ENCODE measurements at places on chromosomes 13 and 19.

- DNase-seq = no peak
Measured at GRCh38 chr19:49491804-49492572, 4.2 kb upstream of the RPS11 start.

DNA sequence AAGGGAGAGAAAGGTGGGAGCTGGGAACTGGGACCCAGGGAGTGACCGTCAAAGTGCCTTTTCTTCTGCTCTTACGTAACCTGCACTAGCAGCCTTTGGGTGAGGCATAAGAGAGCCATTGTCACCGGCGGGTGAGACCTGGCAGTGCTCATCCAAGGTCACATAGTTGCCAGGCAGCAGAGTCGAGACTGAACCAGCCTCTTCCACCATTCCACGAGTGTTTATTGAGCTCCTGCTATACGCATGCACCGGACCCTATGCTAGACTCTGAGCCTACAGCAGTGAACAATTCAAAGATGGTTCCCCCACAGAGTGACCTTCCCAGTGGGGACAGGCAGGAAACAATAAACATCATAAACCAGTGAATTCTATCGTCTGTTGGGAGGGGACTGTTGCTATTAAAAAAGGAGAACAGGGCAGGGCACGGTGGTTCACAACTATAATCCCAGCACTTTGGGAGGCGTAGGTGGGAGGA, 18.6 kb upstream of the STRN4 start:
- DNase-seq = peak; percentile 11

DNA sequence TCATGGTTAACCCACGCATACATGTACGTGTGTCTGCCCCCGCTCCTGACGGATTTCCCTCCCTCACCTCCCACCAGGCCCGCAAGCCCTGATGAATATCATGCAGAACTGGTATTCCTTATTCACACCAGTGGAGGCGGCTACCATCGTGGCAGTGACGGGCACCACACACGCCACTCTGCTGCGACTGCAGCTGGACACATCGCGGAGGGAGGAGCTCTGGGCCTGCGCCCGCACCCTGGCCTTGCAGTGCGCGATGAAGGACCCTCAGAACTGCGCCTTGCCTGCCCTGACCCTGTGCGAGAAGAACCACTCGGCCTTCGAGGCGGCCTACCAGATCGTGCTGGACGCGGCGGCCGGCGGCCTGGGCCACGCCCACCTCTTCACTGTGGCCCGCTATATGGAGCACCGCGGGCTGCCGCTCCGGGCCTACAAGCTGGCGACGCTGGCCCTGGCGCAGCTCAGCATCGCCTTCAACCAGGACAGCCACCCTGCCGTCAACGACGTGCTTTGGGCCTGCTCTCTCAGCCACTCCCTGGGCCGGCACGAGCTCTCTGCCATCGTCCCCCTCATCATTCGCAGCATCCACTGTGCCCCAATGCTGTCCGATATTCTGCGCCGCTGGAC, 35.0 kb downstream of the ZSWIM4 start:
- no peak for DNase-seq

DNA sequence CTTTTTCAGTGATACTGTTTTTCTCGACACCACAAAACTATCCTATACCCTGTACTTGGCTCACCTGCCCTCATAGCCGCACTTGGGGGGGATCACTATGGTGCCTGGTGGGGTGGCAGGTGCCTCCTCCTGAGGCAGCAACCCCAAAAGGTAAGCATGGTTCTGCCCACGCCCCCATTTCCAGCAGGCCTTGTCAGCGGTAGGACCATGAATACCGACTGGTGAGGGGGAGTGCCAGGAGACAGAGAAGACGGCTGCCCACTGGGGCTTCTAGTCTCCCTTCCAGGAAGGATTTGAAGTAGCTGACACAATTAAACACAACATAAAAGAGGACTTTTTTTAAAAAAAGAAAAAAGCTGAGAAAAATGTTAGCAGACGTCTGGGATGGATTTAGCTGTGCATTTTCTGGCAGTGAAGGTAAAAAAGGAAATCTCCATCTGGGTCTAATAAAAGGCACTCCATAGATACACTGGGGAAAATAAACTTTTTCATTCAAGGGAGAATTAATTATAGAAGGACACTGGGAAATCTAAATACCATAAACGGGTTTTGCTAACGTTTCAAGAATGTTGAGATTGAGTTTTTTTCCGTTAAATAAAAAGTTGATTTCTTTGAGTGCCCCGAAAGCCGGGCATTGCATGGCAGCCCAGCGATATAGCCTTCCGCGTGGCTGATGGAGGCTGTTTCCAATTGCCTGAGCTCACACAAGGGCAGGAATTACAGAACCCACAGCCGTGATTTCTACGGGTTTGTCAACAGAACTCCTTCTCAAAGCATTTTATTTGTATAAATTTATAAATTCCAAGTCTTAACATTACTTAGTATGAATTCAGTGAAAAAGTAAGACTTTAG, 45.1 kb downstream of the ATP11A start:
- DNase-seq = no peak

- DNase-seq = no peak
Measured at GRCh38 chr13:41651413-41652058, 194.2 kb downstream of the RGCC start.

DNA sequence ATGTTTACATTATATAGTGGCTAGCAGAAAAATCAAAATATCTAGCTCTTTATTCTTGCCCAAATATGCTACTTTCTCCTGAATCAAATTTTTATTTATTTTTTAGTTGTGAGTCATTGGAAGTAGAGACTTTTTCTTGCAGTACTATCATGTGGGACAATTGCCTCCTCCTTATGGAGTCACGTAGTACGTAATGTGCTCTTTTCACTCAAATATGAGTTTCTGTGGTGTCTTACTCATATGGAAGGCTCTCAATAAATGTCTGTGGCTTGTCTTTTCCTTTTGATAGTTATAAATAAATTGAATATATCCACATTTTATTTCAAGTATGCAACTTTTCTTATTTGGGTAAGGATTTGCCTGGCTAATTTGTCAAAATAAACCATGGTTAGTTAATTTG, 1411.0 kb upstream of the SLC10A2 start:
- DNase-seq = no peak
